T-helper 2 cell treated with Interferon-gamma antibody and Interleukin-4, amounts not matched to agents 100 ng/mL and 5 ng/mL, for 36 hours (primary cell): ENCODE measurements at places on chromosomes 1 and 21. TPM values are rescaled to one million over a fixed set of nuclear protein-coding genes. Genes with fewer than 3 reads are reported as not detected.

Gene CHRM3
- 0.09 TPM in 1 of 2 replicates, not detected in the other for total RNA-seq

Gene FAM72A
- total RNA-seq, result 20.6 and 27.6 TPM in 2 replicates

Gene OR2L13
- not detected in 2 replicates for total RNA-seq

Gene TMEM81
- 2.9 and 3.5 TPM in 2 replicates for total RNA-seq

Gene SPOCD1
- not detected in 2 replicates for total RNA-seq

Gene FCRL2
- not detected in 2 replicates for total RNA-seq

Gene PGBD5
- not detected in 2 replicates for total RNA-seq

Gene RXFP4
- 0.14 TPM in 2 replicates for total RNA-seq

Gene PCBP3
- total RNA-seq, result 5.1 and 5.9 TPM in 2 replicates

Gene OPRD1
- total RNA-seq, result not detected in 2 replicates

Gene SSX2IP
- total RNA-seq, result 17.0 and 18.4 TPM in 2 replicates
